ENCODE measurements at places on chromosomes 16 and 17.

- no peak for DNase-seq
These were observed 11.7 kb upstream of the SMIM5 start for GRCh38 chr17:75621489-75621888.

GRCh38 chr17:57619061-57619937 is 125.8 kb downstream of the CCDC182 start:
- DNase-seq, result peak; percentile 64

DNA sequence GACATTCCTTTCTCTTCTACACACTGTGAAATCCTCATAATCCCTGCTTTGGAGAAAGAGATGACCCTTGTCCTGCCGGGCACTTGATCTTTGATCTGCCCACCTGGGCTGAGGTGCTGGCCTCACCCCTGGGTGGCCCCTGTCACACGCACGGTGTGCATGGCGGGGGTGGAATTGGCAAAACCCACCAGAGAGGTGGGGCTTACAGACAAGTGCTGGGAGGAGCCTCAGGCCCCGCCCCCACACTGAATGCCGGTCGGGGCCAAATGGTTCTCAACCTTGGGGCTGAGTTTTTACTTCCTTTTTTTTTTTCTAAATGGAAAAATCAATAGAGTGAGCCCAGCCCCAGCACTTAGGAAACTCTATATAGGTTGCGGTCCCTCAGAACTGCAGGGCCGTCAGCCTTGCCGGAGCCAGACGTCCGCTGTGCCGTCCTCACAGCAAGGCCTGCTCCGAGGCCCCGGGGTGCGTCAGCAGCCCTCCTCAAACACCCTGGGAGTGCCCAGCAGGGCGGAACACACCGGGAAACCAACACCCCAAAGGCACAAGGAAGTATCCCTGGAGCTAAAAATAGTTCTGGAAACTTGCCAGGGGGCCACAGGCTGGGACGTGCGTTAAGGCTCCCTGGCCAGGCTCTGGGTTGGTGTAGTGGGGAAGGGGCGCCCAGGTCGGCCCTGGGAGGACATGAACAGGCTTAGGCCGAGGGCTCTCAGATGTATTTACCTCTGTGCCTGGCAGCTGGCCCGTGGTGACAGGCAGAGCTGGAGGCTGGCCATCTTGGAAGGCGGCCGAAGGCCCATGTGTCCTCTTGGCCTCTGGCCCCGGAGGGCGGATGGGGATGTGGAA is 11.0 kb downstream of the GPRC5C start:
- DNase-seq, result no peak

GRCh38 chr17:245020-245419 is 63.6 kb upstream of the DOC2B start:
- DNase-seq, result no peak

DNA sequence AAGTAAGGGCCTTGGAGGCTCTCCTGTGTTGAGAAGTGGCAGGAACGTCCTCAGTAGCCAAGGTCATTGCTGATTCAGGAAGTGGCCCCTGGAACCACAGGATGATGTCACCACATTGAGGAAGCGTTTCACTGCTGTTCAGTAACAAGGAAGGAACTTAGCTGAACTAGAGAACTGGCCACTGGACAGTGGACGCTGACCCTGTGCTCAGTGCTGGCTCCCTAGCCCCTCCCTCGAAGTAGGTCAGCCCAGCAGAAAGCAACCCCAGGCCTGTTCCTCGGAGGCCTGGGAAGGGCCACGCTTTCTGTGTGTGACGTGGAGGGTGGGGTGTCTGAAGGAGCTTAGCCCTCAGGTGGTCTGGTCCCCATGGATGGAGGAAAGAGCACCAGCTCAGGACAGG is 58.3 kb downstream of the B9D1 start:
- DNase-seq, result peak; percentile 40

DNA sequence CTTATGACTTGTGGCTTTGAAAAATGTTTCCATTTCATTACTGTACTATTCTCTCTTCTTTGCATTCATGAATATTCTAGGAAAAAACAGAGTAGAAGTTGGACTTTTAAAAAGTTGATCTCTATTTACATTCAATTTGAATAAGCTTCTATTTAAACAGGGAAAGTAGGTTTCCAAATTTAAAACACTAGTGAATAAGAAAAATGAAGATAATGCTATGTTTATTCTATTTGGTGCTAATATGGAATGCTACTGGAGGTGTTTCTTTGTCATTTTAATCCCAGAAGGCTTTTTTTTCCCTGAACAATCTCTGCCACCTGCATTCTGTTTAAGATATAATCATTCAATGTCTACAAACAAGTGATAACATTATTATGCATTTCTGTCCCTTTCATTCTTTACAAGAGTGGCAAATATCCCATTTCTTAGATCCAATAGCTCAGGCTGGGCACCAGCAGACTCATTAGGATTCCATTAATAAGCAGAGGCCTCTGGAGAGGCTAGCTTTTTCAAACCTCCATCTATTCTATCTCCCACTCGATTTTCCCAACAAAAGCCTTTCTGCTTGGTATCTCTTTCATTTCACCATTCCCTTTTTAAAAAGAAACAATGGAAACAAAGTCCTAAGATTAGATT is 1001.6 kb upstream of the CDH8 start:
- no peak for DNase-seq
